DMS153 (cell line): ENCODE measurements at places on chromosomes 6 and 20.

DNA sequence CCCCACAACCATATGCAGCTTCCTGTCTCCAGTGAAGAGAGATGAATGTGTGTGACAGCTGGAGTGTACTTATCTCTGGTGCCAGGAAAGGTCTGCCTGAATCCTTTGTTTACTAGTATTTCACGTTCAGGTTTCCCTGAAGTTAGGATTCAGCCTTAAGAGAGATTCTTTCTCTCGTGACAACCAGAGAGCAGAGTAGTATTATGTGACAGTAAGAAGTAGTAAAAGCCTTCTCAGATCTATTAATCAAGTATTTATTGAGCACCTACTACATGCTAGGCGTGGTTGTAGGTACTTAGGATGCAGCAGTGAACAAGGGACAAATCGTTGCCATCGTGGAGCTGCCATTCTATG lies 949 bp downstream of the KIFC1 start:
- DNase-seq: no peak

DNA sequence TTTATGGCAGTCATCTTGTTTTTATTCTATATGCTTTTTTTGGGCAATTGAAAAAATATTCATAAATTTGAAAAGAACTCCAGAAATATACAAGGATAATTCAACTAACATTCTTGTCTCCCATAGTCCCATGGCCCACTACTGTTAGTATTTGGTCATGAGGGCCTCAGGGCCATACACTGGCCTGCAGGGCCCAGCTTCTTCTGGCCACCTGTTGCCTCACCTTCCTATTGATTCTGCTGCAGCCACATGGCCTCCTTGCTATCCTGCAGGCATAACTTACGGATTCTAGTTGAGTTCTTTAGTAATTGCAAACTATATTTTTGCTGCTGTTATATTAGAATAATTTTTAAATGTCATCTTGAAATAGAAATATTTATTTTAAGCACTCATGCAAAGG lies 72.6 kb downstream of the SCAND1 start:
- no peak for DNase-seq

GRCh38 chr6:150452428-150453243 lies 83.8 kb downstream of the IYD start:
- DNase-seq: no peak

DNA sequence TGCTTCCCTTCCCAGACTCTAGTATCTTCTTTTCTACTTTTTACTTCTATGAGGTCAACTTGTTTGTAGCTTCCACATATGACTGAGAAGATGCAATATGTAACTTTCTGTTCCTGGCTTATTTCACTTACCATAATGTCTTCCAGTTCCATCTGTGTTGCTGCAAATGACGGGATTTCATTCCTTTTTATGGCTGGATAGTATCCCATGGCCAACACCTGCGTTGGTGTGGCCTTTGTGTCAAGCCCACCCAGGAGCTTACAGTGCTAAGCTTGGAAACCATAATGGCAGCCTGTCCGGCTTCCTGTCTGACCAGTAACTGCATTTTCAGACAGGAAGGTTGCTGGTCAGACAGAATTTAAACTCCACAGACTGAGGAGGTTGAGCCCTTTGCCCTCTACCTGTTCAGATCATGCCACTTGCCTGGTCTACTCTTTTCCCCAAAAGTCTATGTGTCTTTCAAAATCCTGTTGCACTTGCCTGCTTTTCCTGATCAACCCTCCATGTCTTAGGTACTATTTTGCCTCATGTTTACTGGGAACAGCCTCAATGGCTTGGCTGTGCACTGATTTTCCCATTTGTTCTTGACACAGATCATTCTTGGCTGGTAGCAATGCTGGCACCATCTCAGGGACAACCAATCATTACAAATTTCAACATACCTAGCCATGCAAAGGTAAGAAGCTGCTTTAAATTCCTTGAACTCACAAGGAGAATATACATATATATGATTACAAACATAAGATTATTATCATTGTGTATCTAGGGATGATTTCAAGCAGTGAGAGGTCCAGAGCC lies 114.3 kb upstream of the PLEKHG1 start:
- DNase-seq: no peak

DNA sequence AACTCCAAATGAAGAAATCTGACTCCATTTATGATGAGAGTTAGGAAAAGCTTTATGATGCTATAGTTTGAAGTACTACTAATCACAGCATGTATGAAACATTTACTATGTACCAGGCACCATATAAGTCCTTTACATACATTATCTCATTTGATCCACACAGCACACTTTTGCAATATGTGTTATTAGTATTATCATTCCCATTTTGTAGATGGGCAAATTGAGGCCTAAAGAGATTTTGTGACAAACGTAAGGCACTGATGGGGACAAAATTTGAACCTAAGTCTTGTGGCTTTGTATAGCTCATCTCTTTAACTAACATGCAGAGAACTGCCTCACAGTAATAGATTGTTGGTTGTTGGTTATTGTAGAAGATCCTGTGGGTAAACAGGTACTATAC lies 14.2 kb upstream of the TNFRSF21 start:
- no peak for DNase-seq

- DNase-seq: no peak
Measured at GRCh38 chr6:16180696-16181438, 52.0 kb downstream of the MYLIP start.

DNA sequence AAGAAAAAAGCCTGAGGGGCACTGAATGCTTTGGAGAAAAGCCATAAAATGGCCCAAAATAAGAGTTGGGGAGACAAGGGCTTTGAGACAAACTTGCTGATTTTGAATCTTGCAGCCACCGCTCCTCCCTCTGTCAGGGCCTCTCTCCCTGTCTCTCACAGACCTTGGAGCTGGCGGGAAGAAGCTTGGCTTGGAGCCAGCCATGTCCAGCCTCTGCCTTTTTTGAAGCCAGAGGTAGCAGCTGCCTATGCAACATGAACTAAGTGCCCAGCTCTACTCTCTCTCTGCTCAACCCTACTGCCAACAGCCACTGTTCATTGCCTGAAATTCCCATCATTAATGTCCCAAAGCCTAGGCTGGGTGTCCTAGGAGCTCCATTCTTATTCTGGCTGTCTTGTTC lies 63.7 kb upstream of the CTNNBL1 start:
- peak; percentile 67 for DNase-seq

- no peak for DNase-seq
Measured at GRCh38 chr6:56649782-56650181, 7.1 kb upstream of the DST start.

- DNase-seq: no peak
Measured at GRCh38 chr20:61719691-61720347, 345.9 kb downstream of the TAF4 start.

DNA sequence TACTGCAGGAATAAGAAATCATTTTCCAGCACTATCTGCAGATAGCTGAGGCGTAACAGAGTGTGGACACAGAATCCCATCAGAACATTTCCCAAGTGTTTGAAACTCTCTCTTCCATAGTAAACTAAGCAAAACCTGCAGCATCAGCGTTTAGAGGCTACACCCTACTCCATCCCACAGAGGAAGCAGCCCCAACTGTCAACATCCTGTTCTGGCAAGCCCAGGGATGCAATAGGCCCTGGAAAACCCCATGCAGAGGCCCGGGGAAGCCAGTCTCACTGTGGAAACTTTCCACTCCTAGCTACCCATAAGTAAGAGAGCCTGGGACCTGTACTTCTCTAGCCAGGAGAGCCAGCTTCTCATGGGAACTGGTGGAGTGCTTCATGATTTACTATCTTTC lies 129.4 kb downstream of the LY86 start:
- no peak for DNase-seq

GRCh38 chr20:62267543-62267942 lies 29.2 kb downstream of the OSBPL2 start:
- DNase-seq: no peak

DNA sequence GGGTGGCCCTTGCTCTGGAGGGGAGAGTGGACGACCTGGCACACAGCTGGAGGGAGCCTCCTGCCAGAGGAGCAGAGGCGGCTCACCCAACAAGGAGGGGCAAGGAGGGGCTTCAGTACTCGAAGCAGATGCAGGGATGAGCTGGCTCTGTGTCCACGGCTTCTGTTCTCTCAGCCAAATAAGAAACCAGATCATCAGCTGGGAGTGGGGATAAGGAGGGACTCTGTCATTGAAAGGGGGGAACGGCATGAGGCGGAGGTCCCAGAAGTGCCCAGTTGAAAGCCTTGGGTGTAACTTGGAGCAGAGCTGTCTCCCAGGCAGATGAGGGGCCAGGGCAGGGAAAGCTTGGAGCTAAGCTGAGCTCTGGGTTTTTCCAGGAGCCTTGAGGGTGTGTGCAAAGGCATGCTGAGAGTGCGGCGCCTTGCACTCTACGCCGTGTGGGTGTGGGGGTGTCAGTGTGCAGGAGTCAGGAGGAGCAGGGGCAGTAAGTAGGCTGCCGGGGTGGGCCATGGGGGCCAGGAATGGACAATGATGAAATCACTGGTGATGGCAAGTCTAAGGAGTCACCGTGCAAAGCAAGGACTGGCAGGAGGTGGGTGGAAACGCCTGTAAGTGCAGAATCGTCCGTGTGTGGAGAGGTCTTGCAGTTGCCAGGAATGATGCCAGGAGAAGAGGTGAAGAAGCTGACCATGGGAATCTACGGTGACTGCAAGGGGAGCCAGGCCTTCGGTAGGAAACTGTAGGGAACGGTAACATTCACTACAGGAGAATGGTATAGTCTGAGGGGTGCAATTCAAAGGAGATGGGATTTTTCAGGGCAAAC lies 85.4 kb upstream of the FOXQ1 start:
- no peak for DNase-seq

DNA sequence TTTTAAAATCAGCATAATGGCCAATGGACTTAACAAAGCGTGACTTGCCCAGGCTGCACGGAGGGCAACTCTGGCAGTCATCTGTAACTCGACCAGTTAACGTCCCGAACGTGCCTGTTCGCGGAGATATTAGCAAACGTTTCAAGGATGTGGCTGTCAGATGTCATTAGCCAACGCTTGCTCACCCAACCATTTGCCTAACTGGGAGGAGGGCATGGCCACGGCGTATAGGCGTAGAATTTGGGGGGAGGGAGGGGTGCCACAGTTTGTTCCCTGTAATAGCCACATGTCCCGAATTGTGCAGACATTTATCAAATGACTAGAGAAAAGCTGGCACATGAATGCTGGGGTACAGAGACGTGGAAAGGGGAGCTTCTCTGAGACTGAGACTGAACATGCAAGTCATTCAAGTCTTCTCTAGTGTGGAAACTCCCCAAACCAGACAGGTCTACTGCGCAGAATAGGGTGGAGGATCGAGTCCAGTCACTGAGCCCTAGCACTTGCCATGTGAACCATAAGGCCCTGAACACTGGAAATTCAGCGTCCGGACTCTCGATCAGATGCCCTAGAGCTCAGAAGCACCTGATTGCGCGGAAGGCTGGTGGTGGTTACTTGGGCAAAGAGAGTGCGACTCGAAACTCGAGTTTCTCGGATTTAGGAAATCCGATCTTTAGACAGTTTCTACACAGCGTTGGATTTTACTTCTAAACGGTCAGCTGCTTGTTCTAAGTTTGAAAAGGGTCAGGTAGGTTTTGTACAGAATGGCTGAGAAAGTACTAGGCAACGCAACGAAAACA lies 32.6 kb downstream of the TFAP2B start:
- DNase-seq: no peak

GRCh38 chr20:10857352-10858070 lies 183.7 kb upstream of the JAG1 start:
- no peak for DNase-seq

- no peak for DNase-seq
Measured at GRCh38 chr6:144630857-144631256, 345.7 kb downstream of the UTRN start.

DNA sequence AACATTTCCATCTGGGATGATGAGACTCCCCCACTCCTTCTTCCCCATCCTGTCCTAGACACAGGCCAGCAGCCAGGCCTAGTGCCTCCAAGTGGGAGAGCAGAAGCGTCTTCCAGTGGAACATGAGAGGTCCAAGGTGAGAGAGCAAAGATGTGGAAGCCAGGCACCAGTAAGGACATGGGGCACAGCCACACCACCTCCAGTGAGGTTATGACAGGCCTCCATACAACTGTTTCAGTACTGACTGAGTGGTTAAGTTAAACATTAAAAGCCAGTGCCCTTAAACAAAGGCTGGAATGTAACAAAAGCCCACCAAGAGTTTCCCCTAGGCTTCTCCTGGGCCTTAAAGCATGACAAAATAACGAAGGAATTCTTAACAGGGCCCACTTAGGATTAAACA lies 5.3 kb downstream of the ZBTB24 start:
- DNase-seq: no peak

DNA sequence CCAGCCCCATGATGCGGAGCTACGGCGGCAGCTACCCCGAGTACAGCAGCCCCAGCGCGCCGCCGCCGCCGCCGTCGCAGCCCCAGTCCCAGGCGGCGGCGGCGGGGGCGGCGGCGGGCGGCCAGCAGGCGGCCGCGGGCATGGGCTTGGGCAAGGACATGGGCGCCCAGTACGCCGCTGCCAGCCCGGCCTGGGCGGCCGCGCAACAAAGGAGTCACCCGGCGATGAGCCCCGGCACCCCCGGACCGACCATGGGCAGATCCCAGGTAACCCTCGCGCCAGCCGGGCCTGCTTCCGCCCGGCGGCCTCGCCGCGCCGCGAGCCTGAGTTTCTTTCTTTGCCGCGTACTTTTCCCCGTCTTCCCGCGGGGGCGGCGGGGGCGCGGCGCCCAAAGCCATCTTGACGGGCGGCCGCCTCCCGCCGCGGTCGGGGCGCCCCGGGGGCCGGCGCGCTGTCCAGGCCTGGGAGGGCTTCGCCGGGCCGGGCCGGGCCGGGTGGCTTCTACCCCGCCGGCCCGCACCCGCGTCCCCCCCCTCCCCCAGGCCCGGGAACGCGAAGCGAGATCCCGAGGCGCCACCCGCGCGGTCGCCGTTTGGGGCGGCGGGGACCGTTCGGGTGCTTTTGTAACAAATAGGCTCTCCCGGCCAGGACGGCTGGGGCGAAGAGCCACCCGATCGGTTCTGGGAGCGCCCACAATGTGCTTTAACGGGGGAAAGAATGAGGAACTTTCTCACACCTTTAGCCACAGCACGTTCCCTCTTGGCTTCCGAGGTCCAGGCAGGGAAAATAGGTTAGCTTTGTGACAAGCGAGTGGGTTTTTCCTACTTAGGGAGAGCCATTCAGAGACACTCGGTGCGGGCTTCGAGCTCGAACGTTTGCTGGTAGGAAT lies 2.3 kb downstream of the ARID1B start:
- DNase-seq: no peak
